ENCODE measurements at places on chromosomes 1 and 21.

DNA sequence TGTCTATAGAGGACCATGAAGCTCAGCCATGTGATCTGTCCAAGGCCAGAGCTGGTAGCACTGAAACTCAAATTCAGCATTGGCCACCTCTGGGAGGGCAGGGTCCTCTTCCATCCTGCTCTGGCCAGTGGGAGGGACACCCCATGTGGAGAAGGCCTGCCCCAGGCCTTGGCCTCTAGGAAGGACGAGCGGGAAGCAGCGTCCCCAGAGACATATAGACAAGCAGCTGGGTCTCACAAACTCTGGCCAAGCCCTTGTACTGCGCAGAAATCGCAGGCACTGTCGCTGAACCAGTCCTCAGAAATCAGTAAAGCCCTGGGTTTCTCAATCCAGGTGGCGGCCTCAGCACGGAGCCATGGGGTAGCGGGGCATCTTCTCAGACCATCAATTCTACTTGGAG lies 180.7 kb downstream of the HIVEP3 start:
- no peak for DNase-seq

DNA sequence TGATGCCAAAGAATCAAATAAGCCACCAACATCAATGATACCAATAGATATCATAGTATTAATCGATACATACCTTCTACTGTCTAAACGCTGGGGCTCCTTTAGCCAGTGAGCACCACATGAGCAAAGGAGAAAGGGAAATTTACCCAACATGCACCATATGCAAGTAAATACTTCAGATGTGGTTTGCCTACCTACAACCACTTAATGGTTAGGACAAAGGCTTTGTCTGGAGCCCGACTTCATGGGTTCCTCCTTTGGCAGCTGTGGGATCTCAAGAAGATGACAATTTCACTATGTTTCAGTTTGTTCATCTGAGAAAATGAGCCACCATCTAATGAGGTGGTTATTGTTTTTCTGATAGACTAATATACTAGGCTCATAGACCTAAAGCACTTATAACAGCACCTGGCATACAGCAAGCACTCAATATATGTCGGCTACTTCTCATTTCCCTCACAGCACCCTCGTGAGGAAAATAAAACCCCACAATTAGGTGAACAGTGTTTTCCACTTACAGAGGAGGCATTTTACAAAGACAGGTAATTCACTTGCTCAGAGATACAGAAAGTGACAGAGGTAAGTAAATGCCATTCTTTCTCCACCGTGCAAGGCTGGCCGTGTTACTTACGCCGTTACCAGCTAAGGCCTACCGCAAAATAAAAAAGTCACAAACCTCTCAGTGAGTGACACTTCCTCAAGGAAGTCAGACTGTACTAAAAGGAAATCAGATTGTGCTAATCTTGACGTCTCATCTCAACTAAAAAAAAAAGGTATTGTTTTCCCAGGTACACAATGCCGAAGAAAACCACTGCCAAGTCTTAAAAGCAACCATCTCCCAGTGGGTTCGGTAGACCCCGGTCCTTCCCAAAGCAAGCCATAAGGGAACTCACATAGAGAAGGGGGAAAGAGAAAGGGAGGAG lies 1.6 kb downstream of the TTC13 start:
- no peak for DNase-seq

DNA sequence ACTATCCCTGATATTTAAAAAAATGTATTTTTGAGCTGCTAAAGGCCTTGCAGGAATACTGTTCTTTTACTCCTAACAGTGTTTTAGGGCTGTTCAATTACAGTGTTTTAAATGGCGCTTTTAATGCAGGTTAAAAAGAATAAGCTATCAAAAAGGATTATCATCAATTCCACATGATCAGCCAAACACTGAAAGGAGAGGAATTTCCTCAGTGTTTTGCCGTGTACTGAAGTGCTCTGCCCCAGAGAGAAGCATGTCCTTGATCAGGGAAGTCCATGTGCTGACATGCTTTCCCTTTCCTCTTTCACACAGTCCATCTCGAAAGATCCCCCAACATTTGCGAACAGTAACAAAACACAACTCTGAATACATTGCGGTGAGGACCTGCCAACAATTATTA lies 3.3 kb downstream of the CFAP298 start:
- no peak for DNase-seq

- DNase-seq = no peak
These were observed 41.0 kb downstream of the MFSD2A start for GRCh38 chr1:39995973-39996393.

- DNase-seq = no peak
These were observed 20.6 kb upstream of the TMEM51 start for GRCh38 chr1:15132965-15133364.

GRCh38 chr1:227920426-227920825 lies 27.3 kb downstream of the WNT9A start:
- no peak for DNase-seq

GRCh38 chr1:88697503-88697902 lies 13.4 kb downstream of the PKN2 start:
- DNase-seq = no peak

DNA sequence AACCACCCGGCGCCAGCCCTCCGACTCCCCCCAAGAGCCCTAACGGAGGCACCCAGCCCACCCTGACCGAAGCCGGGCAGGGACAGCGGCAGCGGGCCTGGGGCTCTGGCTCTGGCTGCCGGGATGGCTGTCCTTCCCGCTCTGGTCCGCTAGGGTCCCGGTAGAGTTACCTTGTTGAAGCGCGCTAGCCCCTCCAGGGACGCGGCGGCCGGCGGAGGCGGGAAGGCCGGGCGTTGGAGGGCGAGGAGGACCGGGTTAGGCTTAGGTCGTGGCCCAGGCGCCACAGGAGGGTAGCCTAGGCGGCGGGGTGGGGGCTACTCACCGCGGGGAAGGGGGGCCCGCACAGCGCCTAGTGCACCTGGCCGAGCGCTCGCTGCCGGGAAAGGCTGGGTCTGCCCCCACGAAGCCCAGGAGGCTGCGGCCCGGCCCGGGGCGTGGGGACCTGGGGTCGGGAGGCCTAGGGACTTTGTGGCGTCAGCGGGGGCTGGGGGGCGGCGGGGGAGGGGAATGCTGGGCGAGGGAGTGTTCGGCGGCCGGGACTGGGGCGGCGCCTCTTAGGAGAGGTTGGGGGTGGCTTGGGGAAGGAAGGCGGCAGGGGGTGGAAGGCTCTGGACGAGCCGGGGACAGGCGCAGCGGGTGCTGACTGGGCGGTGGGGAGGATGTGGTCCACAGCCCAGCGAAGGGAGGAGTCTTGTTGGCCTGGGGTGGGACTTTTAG lies at the start of gene TRIM17:
TRIM17 (minus strand) TSS at position 645 of the 717 bp plus-strand sequence. CDS start 1,789 bp downstream, outside the sequence.
- no peak for DNase-seq

DNA sequence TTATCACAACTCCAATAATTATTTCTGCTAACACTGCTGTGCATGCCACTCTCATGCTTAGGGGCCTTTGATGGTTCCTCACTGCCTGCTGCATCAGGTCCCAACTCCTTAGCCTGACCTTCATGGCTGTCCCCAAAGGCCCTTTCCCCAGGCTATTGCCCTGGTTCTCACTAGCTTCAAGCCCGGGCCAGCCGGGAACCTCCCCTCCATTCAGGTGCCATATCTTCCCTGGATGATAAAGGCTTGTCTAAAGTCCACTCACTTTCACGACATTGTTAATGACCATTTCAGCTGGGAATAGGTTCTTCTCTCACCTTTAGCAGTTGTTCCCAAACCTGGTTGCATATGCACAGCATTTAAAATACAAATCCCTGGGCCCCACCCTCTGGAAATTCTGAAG lies 95.8 kb downstream of the CNIH3 start:
- no peak for DNase-seq

- no peak for DNase-seq
These were observed 52.0 kb downstream of the ZC3H11B start for GRCh38 chr1:219560856-219561255.

DNA sequence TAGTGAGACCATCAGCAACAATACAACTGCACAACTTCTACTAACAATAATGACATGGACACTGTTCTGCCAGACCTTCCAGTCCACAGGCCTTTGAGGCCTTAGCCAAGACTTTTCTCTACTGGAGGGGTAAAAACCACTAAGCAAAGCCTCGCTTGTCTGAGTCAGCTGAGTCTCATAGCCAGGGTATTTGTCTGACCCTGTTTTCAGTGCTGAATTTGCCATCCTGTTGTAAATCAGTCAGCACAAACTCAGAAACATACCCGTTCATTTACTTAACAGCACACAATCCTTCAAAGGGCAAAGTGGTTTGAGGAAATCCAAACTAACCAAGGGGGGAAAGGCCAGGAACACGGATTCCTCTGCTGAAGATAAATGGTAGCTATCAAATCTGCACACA lies 537.8 kb downstream of the SMYD3 start:
- DNase-seq = no peak

DNA sequence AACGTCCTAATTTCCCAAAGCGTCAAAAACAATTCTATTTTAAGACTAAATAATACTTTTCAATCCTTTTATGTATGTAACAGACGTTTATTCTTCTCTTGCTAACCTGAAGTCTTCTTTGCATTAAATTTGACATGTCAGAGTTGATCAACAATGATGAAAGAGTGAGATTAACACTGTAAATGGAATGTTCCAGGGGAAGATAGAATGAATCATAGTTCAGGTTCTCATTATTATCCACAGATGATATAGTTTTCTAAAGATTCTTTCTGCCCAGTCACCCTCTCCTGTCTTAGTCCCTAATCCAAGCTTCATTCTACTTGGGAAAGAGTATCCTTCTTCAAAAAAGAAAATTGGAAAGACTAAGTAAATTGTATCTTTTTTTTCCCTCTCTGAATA lies 38.9 kb downstream of the SDCCAG8 start:
- DNase-seq = no peak

DNA sequence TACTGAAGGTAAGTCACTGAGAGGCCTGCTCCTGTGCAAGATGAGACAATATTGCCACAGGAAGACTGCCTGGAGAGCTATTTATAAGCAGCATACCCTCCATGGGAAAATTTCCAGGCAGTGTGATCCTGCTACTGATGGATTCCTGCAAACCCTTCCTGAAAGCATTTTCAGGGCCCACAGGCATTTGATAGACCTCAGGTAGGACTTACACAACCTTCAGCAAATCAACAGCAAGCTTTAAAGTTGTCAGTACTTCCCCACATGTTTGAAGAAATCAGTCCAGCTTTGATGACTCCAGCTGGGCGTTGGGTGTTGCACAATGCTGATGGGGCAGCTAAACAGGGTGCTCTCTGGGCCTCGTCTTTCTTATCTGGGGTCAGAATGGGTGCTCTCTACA lies 108.8 kb downstream of the PLXNA2 start:
- DNase-seq = no peak

- DNase-seq = no peak
These were observed 279.1 kb downstream of the SPATA17 start for GRCh38 chr1:217910203-217910602.

DNA sequence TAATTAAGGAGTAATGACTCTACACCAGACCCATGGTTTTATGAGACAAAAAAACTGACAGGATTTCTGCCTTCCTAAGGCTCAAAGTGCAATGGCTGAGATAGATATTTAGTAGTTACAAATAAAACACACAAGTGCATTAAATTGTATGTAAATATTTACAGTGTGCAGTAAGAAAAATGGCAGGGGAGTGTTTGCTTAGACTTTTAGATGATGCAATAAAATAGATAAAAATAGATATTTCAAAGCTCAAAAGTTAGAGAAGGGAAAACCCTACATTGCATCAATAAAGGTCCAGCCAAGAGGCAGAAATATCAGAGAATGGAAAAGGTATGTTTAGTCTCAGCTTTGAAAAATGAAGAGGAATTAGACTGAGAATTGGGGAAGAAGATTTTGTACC lies 226.3 kb upstream of the FGGY start:
- DNase-seq = no peak

DNA sequence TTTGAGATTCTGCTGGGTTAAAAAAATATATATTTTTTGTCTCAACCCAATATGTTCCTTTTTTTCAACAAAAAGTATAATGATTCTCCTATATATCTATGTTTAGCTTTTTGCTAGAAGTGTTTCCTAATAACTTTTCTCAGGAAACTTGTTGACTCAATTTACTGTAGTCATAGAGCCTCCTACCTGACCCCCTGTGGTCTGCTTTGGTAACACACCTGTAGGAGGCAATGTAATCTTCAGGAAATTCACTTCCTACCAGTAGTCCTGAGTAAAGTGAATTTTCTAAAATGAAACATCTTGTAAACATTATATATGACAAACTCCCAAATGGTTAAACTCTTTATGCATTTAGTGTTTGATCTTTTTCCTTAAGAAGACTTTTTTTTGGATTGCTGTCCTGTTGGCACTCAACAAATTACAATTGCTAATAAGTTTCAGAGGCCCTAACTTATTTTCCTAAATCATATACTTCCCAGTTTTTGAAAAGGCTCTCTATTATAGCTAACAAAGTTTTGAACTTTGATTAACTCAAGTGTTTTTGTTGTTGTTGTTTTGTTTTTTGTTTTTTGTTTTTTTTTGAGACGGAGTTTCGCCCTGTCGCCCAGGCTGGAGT lies 118.3 kb downstream of the OLFML2B start:
- no peak for DNase-seq

DNA sequence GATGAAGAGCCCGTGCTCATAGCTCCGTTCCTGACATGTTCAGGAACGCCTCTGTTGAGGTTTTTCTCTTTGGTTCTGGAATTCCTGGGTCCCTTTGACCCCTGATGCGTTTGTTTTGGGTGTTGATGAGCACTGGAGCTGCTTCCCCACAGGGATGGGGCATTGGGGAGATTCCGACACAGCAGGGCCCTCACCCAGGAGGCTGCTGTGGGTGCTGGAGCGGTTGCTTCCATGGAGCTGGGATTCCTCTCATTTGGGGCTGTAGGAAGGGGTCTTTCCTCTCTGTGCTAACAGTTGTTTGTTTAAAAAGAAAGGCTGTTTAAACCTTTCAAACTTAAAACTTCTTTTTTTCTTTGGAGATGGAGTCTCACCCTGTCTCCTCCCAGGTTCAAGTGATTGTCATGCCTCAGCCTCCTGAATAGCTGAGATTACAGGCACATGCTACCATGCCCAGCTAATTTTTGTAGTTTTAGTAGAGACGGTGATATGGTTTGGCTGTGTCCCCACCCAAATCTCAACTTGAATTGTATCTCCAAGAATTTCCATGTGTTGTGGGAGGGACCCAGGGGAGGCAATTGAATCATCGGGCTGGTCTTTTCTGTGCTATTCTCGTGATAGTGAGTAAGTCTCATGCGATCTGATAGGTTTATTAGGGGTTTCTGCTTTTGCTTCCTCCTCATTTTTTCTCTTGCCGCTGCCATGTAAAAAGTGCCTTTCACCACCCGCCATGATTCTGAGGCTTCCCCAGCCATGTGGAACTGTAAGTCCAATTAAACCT lies 48.9 kb downstream of the SKI start:
- no peak for DNase-seq

DNA sequence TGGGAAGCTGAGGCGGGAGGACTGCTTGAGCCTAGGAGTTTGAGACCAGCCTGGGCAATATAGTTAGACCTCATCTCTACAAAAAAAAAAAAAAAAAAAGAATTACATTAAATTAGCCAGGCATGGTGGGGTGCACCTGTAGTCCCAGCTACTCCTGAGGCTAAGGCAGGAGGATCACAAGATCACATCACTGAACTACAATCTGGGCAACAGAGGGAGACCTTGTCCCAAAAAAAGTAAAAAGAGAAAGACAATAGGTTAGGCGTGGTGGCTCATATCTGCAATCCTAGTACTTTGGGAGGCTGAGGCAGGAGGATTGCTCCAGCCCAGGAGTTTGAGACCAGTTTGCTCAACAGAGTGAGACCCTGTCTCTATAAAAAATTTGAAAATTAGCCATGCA lies 130.3 kb downstream of the TIAM1 start:
- no peak for DNase-seq

GRCh38 chr1:155801149-155801548 lies 55.9 kb downstream of the GON4L start:
- DNase-seq = no peak
